ENCODE measurements at places on chromosomes 16 and 17. TPM values are rescaled to one million over a fixed set of nuclear protein-coding genes. Genes with fewer than 3 reads are reported as not detected.

The IGF2BP1 gene
- total RNA-seq = 21.9 TPM

The SLC52A1 gene
- 0.10 TPM for total RNA-seq

The KRTAP4-9 gene
- total RNA-seq = not detected

The KRT40 gene
- not detected for total RNA-seq

The SGCA gene
- not detected for total RNA-seq

The FAM234A gene
- total RNA-seq = 112 TPM

The GP1BA gene
- total RNA-seq = not detected

The ACE gene
- total RNA-seq = 117 TPM

GRCh38 chr17:44408786-44409185 lies 19.3 kb upstream of the ITGA2B start:
- no peak for DNase-seq

DNA sequence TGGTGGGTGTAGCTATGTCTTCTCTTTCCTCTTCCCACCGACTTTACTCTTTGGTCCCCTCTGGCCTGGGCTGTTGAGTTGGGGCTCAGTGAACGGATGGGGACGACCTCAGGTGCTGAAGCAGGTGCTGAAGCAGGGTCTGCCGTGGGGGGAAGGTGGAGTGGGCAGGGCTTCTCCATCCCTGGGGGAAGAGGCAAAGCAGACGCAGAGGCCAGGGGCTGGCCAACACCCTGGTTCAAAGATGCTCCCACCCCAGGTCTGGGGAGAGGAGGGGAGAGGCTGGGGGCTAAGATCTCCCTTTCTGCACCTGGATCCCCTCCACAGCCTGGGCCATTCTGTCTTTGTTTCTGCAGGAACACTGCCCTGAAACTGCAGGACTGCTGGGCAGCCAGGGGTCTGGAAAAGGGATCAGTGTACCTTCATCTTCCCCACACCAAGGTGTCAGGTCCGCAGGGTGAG lies 22.9 kb downstream of the ALOX12B start:
- no peak for DNase-seq

- no peak for DNase-seq
Measured at GRCh38 chr16:8874388-8874787, 5.6 kb upstream of the CARHSP1 start.

- DNase-seq = no peak
Measured at GRCh38 chr16:17339764-17340541, 130.8 kb downstream of the XYLT1 start.

GRCh38 chr16:79067600-79067999 lies 532.9 kb downstream of the MAF start:
- no peak for DNase-seq

DNA sequence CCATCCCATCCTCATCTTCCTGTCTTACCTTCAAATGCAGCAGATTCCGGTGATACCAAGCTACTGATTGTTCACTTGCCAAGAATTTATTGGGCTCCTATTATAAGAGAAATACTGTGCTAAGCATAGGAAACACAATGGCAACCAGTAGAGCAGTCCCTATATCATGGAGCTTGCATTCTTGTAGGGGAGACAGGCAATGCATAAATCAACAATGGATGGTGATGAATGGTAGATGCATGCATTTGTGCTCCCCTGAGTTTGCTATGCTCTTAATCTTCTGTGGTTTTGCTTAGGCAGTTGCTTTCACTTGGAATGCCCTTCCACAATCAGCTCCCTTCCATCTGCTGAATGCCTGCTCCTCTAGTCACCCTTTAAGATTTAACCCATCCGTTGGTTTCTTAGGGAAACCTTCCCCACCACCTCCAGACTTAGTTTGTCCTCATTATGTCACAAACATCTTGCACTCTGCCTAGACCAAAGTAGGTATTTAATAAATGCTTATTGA lies 200.2 kb upstream of the TOX3 start:
- no peak for DNase-seq

- DNase-seq = no peak
Measured at GRCh38 chr16:84380405-84380804, 12.1 kb downstream of the ATP2C2 start.

DNA sequence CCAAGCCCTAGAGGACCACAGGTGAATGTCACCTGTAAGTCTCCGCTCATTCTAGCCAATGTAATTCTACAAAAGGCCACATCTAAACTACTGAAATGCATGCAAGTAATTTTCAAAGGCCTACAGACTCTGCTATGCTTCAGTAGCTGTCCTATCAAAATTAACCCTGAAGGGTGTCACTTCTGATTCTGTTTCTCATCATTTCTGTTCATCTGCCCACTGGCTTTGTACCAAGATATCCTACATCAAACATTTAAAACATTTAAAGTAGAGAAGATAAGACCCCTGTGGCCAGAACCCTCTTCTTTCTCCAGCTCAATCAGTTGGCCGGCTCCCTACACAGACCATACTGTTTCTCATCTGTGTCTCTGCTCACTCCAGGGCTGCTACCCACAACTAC lies 21.5 kb downstream of the PHF12 start:
- DNase-seq = no peak

DNA sequence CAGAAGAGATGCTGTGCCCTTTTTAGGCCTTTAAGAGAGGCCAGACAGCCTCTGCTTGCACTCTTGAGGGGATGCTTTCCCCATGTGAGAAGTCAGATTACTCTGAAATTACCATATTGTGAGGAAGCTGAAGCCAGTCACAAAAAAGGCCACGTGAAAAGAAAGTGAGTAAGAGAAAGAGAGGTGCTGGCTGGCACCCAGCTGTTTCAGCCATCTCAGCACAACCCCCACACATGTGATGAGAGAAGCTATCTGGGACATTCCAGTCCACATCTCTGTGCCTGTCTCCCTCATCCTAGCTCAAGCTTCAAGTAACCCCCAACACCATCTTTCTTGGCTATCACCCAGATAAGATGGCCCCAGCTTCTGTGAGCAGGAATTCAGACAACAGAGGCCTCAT lies 131.4 kb downstream of the HS3ST2 start:
- DNase-seq = no peak

DNA sequence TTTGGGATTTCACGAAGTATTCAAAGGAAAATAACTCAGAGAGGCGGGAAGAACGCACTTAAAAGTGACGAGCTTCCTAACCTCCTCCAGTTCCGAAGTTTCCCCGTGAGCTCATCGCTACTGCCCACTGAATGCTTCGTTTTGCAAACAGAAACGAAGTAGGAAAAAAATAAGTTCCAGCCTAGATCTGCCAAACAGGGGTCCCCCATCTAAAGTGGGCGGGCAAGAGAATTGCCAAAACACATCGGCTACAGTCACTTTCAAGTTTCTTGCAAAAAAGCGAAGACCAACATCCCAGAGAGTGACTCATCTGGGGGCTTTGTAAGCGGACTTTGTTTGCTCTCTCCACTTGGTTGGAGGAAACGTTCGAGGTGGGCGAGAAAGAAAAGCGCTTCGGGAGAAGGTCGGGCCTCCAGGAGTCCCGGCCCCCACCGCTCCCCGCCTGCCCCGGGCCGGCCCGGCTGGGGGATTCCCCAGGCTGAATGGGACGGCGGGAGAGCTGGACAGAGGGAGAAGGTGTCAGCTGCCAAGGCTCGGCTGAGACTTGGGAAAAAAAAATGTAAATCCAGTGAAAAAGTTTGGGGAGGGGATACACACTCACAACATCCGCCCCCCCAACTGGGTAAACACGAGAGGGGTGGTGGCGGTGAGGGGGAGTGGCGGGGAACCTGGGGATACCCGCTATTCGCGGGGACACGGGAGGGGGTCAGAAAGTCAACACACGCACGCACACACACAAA lies 1.0 kb downstream of the VEZF1 start:
- no peak for DNase-seq

DNA sequence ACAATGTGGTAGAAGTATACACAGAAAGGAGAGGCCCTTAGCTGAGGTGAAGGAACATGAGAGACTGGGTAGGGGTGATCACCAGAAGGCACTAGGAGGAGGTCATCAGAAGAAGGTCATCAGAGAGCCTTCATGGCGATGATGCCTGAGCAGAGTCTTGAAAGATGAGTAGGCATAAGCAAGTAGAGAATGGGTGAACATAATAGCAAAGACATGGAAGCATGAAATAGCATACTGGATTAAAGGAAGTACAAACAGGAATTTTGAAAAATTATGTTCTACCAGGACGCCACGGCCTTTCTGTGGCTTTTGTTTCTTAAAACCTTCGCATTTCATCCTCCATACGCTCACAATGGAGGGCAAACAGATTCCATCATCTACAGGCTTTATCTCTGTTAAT lies 2.9 kb downstream of the IKZF3 start:
- DNase-seq = no peak

DNA sequence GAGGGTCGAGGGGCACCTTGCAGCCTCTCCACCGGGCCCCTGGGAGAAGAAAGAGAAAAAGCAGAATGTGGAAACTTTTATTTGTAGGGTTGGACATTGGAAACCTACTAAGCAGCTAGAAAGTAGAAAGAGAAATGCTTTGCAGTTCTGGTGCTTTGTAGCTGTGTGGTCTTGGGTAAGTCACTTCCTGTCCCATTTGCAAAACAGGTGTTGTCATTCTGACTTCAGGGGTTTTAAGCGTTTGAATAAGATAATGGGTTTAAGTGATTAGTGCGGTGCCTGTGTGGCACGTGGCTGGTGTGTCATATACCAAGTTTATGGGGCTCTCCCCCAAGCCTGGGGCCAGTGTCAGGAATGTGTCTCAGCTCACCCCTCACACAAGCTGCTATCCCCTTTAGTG lies 1.6 kb downstream of the CA4 start:
- DNase-seq = no peak

DNA sequence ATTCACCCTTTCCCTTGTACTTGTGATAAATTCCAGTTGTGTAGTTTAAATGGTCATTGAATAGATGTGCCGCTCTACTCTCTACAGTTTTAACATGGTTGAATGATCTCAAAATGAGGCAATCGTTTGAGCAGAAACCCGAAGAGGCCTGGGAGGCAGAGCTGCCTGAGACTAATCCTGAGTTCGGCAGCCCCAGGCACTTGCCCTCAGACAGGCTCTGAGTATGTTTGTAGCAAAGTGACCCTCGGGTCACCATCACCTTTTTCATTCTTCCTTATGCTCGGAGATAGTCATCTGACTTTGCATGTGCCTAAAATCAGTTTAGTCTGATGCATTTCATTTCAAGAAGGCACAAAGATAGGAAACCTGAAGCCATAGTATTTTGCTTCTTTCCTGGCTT lies 184.0 kb upstream of the RBFOX1 start:
- DNase-seq = no peak

- peak; percentile 94 for DNase-seq
Measured at GRCh38 chr16:75433732-75434413, 570 bp upstream of the CFDP1 start.

- DNase-seq = no peak
Measured at GRCh38 chr17:45908460-45908859, 14.1 kb downstream of the MAPT start.

DNA sequence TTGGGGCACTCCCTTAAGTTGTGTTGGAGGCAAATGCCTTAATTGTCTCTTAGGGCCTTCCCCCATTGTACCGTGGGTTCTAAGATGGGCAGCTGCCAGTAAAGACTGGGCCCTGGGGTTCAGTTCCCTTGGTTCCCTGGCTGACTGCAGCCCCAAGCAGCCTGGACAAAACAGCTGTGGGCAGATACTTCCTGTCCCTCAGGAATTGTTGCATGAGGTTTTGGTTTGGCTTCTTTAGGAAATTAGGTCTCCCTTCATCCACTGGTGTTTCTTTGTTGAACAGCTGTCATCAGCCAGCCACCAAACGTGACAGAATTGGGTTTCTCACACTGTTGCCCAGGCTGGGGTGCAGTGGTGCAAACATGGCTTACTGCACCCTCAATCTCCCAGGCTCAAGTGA lies 42.0 kb upstream of the ETV4 start:
- DNase-seq = no peak

DNA sequence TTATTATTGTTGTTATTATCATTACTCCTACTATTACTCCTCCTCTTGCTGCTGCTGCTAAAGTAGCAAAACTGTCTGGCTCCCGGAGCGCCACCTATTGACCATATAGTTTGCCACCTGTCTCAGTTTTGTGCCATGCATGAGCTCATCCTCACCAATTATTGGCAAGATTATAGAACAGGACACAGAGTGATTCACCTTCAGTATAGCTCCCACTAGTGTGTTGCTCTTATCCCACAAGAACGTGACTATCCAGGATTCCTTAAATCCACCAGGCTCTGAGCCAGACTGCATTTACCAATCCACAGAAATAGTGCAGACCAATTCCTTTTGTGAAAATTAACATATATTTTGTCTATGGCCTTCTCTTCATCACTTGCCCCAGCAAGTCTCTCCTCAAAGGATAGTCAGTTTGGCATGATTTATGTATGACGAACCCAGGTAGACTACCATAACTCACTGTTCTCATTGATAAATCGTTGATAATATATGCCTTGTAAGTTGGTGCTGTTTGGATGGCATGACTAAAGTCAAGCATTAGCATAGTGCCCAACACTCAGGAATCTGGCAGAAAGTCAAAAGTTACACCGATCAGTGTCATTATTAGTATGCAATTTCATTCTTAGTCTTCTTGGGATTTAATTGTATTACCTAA lies 405.5 kb upstream of the HSBP1 start:
- no peak for DNase-seq

DNA sequence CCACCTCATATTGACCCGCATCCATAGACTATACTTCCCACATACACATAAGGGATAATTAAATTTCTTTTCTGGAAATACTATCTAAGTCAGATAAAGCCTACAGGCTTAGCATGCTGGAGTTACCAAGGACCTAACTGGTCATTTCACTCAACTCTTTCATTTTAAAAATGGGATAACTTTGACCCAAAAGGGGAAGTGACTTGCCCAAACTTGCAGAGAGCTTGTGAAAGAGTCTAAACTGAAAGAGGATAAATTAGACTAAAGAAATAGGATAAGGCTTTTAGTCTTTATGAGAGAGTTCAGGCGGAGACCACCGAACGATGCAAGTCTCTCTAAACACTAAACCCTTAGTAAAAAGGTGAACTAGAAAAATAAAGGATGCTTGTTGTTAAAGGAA lies 3.9 kb upstream of the KRT33A start:
- no peak for DNase-seq

GRCh38 chr16:53876811-53877210 lies 172.9 kb downstream of the FTO start:
- no peak for DNase-seq

- no peak for DNase-seq
Measured at GRCh38 chr16:59604354-59604753, 870.2 kb upstream of the GOT2 start.

Measured in glomerular endothelial cell (primary cell).